ENCODE measurements at places on chromosomes 1 and 21. TPM values are rescaled to one million over a fixed set of nuclear protein-coding genes. Genes with fewer than 3 reads are reported as not detected.

DNA sequence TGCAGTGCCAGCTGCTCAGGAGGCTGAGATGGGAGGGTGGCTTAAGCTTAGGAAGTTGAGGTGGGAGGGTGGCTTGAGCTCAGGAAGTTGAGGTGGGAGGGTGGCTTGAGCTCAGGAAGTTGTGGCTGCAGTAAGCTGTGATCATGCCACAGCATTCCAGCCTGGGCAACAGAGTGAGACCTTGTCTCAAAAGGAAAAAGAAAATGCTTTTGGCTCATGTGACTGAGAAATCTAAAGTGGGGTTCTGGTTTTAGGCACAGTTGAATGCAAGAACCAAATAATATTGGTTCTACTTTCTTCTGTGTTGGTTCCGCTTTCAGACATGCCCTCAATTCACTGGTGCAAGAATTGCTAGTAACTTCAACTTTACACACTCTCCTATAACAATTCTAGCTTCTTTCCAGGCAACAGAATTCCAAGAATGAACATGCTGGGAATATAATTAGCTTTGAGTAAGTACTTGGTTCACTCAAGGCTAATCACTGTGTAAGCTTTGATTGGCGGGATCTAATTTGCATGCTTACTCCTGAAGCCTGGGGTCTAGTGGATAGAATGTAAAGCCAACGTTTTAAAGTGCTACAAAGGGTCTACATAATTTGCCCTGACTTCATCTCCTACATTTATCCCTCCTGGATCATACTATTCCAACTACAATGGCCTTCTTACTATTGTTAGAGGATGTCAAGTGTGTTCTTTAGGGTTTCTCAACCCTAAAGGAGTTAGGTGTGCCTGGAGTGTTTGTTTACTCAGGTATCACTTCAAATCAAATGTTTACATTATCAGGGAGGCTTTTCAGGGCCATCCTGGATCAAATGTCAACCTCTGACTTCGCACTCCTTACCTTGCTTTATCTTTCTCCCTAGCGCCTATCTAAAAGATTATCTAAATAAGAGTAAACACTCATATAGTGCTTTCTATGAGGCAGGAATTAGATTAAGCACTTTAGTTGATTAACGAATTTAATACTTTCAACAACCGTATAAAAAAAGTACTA lies 115.1 kb downstream of the SLC16A1 start:
- no peak for DNase-seq

TMIGD3 gene
- 4.0 TPM for total RNA-seq

IL6R gene
- 11.2 TPM for total RNA-seq

GRCh38 chr1:166297993-166298392 lies 131.2 kb upstream of the FAM78B start:
- no peak for DNase-seq

All from left cardiac atrium (tissue), 4 donors.